ENCODE measurements at places on chromosomes 1 and 21.

- DNase-seq, result no peak
These were observed 157.1 kb upstream of the SYT6 start for GRCh38 chr1:114310695-114311271.

- DNase-seq, result no peak
These were observed 37.4 kb downstream of the GPR161 start for GRCh38 chr1:168099337-168099801.

GRCh38 chr1:206679738-206680211 lies 4.9 kb upstream of the MAPKAPK2 start:
- DNase-seq, result no peak

DNA sequence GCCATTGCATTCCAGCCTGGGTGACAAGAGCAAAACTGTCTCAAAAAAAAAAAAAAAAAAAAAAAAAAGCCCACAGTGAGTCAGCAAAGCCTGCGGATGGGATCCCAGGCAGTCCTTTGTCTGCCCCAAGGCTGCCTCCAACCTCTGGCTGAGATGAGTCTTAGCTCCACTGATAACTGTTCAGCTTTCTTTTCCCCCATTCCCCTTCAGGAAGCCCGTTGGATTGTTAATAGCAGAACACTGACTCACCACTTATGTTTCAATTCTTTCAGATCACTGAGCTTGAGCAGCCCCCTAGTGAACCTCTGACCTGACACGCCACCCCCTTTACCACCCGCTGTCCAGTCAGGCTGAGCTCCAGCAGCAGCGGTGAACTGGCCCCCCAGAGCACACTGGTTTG lies 57.5 kb downstream of the ERG start:
- DNase-seq, result no peak

GRCh38 chr21:23729331-23729730 lies 1878.0 kb downstream of the MRPL39 start:
- no peak for DNase-seq

DNA sequence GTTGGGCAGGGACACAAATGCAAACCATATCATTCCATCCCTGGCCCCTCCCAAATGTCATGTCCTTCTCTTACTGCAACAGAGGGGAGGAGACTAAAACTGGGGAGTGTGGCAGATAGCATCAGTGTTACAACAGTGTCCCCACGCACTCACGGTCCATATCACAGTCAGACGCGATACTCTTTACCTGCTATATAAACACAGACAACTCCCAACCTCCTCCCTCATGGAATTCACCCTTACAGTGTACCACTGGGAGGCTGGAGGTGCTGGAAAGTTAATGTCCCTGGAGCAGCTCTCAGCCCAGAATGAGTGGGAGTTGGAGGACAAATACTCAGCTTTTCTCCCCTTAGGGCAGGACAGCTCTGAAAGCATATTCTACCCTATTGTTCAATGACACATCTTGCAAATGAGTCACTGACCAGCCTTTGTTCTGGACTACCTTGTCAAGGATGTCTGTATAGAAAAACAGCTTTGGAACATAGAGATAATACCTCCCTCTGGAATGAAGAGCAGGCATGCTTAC lies 445.9 kb downstream of the SETD4 start:
- no peak for DNase-seq

DNA sequence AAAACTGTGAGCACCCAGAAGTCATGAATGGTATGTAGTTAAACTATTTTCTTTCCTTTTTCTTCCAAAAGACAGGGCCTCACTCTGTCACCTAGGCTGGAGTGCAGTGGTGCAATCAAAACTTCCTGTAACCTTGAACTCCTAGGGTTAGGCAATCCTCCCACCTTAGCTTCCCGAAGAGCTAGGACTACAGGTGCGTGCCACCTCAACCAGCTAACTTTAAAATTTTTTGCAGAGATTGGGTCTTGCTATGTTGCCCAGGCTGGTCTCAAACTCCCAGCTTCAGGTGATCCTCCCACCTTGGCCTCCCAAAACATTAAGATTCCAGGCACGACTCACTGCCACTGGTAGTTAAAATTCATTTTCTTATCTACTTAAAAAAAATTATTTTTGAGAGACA lies 62.5 kb downstream of the GATAD2B start:
- DNase-seq, result no peak

DNA sequence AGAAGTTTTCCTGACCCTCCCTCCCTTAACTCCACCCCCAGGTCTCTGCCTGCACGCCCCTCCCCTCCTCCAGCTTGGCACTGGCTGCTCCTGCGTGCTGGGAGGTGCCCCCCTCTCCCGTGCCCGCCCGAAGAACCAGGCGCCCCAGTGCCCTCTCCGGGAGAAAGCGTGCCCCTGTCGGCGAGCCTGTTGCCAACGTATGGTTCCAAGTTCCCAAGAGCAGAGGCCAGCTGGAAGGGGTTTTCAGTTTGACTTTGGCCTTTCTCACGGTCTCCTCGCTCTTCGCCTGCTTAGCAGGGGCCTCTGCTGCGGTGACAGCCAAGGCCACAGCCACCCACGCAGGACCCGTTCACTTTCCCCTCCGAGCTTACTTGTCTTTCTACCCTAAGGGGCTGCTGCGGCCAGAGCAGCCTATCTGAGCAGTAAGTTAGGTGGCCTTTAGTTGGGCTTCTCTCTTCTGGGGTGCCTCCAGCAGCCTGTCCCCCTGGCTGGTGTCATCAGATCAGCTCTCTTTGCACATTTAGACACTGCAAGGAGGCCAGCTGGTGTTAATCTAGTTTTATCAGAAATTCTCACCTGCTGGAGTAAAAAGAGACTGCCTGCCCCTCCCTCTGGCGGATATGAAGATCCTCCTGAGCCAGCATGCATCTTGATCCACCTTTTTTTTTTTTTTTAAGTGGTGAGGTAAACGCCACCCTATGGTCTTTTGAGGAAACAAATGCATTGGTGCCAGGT lies 1.5 kb downstream of the STUM start:
- no peak for DNase-seq

GRCh38 chr1:53627666-53628065 lies 111.3 kb downstream of the GLIS1 start:
- no peak for DNase-seq

GRCh38 chr1:183730886-183731573 lies 73.9 kb upstream of the RGL1 start:
- DNase-seq, result no peak

DNA sequence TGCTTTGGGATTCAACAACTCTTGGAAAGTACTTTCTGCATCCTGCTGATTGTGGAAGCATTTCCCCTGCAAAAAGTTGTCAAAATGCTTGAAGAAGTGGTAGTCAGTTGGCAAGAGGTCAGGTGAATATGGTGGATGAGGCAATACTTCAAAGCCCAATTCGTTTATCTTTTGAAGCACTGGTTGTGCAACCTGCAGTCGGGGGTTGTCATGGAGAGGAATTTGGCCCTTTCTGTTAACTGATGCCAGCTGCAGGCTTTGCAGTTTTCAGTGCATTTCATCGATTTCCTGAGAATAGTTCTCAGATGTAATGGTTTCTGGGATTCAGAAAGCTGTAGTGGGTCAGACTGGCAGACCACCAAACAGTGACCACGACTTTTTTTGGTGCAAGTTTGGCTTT lies 47.6 kb upstream of the GJA5 start:
- DNase-seq, result no peak

DNA sequence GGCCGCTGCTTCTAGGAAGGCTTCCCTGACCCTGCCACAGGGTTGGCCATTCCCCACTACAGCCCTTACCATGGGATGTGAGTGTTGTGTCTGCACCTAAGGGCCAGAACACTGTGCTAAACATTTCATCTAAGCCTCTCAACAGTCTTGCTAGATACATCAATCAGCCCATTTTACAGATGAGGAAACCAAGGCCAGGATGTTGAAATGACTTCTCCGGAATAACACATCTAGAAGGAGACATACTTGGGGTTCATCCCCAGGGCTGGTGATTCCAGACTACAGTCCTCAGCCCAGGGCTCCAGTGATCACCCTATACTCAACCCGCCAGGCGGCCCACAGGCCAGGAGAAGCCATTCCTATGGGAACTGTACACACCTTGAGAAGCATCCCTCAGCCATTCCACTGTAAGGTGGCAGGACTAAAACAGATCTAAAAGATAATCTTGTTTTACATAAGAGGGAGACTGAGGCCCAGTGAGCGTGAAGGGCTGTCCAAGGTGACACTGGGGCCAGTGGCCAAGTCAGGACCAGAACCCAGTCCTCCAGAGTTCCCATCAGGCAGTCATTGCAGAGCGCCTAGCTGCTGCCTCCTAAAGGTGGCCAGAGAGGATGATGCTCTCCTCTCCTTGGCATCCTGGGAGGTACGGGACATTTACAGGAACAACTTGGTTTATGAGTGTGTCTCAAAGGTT lies 119.5 kb downstream of the GLIS1 start:
- DNase-seq, result no peak

DNA sequence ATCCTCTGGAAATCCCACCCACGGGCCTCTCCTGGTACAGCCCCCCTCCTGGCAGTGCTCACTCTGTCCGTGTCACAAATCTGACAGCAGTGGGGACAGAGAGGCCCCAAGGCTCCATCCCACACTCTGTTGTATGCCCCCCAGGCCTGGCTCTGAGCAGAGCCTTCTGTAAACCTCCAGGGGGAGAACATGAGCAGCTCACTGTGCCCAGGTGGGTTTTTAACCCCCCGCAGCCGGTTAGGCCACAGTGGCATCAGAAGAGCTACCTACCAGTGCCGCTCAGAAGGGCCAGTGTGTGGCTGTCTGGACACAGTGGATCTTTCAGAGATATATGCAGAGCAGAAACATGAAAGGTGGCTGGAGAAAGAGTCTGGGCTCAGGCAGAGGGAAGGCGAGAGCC lies 12.0 kb upstream of the GPR153 start:
- DNase-seq, result no peak

Data from immature natural killer cell (primary cell).